Choroid plexus epithelial cell (primary cell): ENCODE measurements at places on chromosomes 12 and 14.

- peak; percentile 36 for DNase-seq
These were observed 25.0 kb downstream of the SLC15A4 start for GRCh38 chr12:128798571-128799341.

- no peak for DNase-seq
These were observed 71.2 kb downstream of the AEBP2 start for GRCh38 chr12:19510461-19510860.

DNA sequence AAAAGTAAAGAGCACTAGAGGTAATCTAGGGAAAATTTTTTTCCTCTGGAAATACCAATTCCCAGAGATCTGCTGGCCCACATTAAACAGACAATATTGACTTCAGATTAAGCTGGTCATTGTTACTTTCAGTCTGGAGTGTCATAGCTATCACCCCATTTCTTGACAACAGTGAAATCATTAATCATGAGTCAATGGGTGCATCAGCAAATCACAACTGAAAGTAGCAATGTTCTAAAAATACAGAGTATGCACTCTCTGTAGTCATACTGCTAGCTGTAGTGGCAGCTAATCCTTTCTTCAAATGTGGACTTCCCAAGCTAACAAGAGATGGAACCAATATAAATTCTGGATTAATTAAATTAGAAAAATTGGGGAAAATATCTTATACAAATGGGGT is 129.9 kb downstream of the CPNE8 start:
- DNase-seq, result no peak

GRCh38 chr12:128755566-128755965 is 68.2 kb downstream of the SLC15A4 start:
- no peak for DNase-seq

DNA sequence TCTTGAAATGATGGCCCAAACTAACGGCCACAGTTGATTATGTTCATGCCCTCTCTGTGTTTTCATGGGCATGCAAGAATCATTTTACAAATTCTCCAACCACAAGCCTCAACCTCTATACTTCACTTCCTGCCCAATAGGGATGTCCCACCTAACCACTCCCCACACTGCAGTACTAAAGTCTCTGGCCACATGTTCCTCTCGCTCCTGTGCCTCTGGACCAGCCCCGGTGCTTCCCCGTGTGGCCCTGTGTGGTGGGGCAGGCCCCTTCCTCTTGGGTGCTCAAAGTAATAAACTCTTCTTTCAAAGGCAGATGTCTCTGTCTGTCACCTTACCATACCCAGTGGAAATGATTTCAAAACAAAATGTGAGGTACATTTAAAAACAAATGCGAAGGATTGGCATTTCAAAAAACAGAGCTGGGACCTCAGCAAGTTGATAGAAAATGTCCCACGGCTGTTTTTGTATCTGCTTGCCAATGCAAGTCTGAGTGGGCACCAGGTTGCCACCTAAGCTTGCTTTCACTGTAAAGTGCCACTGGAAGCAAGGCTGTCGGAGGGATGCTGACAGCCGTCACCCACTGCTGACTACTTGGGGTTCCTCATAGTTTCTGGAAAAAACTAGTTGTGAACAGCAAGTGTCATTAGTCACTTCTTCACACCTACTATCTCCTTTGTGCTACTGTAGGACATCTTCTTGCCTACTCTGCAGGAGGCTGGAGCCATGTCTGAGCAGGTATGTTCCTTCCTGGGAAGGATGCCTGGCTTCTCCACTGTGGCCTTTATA is 8.2 kb upstream of the SERPINA11 start:
- no peak for DNase-seq

GRCh38 chr14:24361326-24361725 is 6.7 kb upstream of the NFATC4 start:
- no peak for DNase-seq

DNA sequence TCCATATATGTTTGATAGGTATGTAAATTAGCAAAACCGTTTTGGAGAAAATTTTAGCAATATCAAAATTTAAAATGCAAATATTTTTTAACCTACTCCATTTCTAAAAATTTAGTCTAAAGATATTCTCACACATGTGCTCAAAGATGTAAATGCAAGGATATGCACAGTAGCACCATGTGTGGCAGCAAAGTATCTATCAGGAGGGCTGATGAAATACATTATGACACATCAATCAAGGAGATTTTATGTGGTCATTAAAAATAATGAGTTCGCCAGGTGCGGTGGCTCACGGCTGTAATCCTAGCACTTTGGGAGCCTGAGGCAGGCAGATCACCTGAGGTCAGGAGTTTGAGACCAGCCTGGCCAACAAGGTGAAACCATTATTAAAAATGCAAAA is 8.0 kb upstream of the C1R start:
- no peak for DNase-seq

DNA sequence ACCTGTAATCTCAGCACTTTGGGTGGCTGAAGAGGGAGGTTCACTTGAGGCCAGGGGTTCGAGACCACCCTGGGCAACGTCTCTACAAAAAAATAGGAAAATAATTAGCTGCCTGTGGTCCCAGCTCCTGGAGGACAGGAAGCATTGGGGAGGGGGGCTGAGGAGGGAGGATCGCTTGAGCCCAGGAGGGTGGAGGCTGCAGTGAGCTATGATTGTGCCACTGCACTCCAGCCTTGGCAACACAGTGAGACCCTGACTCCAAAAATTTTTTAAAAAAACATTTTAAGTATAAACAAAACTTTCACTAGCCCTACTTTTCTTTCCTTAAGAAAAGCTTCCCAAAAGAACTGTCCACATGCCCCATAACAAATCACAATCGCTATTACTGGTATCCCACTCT is 1.6 kb downstream of the L2HGDH start:
- no peak for DNase-seq

- DNase-seq, result peak; percentile 93
These were observed 13.9 kb downstream of the EVL start for GRCh38 chr14:100078997-100079725.

DNA sequence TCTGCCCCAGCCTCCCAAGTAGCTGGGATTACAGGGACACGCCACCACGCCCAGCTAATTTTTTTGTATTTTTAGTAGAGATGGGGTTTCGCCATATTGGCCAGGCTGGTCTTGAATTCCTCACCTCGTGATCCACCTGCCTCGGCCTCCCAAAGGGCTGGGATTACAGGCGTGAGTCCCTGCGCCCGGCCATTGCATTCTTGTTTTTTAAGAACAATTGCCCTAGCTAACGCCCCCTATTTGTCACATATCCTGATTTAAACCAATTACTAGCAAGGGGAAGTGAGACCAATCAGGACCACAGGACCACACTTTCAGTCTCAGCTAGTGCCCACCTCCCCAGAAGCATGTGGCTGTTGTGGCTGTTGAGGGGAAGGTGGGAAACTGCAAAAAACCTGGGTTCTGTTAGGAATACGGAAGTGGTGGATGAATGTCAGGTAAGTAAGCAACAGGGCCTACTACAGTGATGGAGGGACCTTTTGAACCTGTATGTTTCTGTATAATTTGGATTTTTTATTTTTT is 37.8 kb upstream of the NFYB start:
- DNase-seq, result no peak

DNA sequence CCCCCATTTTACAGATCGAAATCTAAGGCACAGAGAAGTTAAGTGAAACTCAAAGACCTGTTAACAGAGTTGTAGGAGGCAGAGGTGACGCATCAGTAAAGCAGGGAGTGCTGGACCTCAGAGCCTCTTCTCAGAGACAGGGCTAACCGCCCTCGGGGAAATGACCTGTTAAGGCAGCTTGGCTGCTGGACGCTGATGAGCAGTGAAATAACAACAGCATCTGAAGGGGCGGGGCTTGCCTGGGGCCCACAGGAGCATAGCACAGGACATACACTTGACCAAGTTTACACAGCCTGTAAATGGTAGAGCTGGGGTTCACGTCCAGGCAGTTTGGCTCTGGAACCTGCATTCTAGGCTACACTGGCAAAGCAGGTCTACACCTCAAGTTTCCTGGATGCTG is 39.3 kb downstream of the LRTM2 start:
- peak; percentile 43 for DNase-seq

- no peak for DNase-seq
These were observed 19.9 kb downstream of the SLC35F4 start for GRCh38 chr14:57845802-57846531.

- DNase-seq, result peak; percentile 95
These were observed 61.3 kb upstream of the METAP2 start for GRCh38 chr12:95412482-95413311.

DNA sequence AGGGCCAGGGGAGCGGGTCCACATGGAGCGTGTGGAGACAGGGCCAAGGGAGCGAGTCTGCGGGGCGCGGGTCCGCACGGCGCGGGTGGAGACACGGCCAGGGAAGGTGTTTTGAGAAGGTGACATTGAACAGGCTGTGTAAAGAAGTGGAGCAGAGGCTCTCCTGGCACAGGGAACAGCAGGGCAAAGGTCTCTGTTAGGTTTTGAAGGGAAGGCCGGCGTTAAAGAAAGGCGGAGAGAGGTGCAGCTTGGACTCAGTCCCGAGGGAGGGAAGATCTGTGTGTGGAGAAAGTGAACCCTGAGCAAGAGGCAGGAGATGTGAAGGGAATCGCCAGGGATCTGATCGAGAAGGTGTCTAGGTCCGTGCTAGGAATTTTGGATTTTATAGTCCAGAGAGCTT is 1.8 kb downstream of the PXMP2 start:
- no peak for DNase-seq

- peak; percentile 38 for DNase-seq
These were observed 235.5 kb upstream of the NPAS3 start for GRCh38 chr14:32703183-32703621.

- no peak for DNase-seq
These were observed 13.1 kb upstream of the NID2 start for GRCh38 chr14:52081964-52082363.

DNA sequence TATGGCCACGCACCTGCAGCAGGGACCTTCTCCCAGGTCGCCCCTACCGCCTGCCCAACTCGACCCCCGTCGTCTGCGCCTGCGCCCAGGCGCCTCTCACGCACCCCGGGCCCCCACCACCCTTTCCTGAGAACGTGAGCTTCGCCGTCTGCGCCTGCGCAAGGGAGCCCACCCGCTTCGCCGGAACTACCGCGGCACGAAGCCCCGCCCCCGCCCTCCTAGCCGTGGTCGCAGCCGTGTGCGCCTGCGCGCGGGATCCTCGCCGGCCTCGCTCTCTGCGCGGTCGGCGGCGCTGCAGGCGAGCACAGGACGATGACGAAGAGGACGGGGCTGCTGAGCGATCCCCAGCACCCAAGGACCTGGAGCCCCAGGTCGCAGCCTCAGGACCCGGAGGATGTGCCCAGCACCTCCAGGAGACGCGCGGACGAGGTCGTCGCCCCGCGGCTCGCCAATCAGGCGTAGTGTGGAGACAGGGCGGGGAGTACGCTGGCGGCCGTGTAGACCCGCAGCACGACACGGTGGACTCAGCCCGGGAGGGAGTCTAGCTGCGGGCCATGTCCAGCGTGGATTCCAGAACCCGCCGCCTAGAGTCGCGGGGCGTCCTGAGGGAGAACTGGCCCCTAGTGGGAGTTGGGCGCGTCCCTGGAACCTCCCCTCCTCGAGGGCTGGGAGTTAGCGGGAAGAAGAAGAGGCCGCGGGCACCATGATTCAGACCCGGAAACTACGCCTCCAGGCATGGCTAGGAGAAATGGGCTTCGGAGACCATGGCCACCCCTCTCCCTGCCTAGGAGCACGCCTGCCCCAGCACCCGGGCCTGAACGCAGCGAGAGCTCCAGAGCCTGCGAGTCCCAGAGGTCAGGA is 1120.8 kb upstream of the TMEM132C start:
- DNase-seq, result peak; percentile 69

- DNase-seq, result peak; percentile 70
These were observed 1.8 kb downstream of the SLC38A1 start for GRCh38 chr12:46266869-46267574.

DNA sequence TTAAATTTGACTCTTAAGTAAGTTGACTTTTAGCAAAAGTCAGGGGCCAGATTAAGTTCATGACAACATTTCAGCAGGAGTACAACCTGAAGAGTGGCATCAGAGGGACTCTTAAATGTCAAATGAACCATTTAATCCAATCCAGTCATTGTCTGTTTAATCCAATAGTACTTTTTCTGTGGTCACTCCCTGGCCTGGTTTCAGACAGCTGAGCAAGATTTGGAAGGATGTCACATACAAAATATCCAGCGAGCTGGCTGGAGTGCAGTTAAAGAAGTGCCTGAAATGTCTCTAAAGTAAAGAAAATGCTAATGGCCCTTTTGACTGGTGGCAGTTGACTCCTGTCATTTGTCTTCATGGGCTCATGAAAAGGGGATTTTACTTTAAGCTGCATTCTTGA is 1082.1 kb downstream of the AACS start:
- DNase-seq, result no peak

- no peak for DNase-seq
These were observed 362 bp upstream of the ACYP1 start for GRCh38 chr14:75064205-75064567.

- DNase-seq, result peak; percentile 31
These were observed 35.3 kb downstream of the VWF start for GRCh38 chr12:6088921-6089747.

DNA sequence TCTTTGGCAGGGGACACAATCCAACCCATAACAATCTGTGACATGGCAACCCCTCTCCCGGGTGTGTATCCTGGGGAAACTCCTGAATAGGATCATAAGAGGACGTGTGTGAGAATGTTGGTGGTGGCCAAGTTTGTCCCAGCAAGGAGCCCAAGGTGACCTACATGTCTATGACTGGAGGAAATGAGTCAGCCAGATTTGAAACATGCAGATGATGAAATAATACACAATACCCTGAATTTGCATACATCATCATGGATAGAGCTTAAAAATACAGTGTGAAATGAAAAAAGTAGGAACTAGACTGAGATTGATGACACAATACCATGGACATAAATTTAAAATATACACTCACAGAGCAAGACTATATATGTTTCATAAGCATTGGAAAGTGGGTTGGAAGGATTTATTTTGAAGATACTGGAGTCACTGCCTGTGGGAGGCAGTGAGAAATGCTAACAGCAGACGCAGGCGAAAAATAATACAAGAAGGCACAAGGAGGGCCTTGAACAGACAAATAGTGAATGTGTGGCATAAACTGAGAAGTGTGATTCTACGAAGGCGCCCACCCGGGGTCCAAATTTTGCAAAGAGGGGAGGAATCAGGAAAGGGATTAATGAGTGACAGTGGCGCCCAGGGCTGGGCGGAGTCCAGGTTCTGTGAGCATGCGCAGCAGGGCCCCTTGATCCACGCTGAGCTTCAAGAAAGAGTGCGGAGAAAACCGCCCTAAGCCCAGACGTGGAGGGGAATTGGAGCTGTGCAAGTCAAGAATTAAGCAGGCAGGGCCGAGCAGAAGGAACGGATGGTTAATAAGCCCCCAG is 7.0 kb upstream of the MAP1LC3B2 start:
- DNase-seq, result peak; percentile 88

- peak; percentile 41 for DNase-seq
These were observed 378.8 kb downstream of the MED13L start for GRCh38 chr12:115898670-115899069.

DNA sequence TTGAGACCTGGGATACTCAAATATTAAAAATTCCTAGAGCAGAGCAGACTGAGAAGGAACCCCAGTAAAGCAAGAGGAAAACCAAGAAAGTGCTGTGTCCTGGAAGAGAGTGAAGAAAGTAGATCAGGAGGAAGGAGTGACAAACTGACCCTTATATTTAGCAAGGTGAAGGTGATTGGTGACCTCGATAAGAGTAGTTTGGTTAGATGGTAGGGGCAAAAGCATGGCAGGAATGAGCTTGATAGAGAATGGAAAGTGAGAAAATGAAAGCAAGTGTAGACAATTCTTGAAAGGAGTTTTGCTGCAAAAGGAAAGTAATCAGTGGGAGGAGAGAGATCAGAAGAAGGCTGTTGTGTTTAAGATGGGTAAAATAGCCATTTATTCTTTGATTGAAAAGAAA is 51.1 kb downstream of the RASSF8 start:
- no peak for DNase-seq

GRCh38 chr12:11513288-11513687 is 117.9 kb upstream of the PRB2 start:
- peak; percentile 38 for DNase-seq
